Eye (tissue), 1 donor: ENCODE measurements at places on chromosomes 6 and 20.
A peak's percentile ranks its signal among the peaks of the same experiment; 100 is the strongest.

DNA sequence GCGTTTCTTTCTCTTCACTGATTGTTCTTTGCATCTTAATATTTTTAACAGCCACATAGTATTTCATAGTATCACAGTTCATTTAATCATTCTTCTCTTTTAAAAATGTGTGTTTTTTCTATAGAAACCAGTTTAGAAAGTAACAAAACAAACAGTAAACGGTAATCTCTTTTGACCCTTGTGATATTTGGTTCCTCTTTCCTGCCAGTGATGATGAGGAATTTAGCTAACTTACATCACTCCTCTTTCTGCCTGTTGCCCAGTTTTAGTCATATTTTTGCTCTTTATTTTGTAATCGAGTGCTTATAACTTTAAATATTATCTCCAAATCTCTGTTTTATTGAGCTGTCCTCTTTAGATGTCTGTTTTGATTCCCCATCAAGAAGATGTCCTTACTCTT is 38.1 kb upstream of the ZBTB24 start:
- no peak for DNase-seq

- DNase-seq: peak; percentile 69
These were observed 6.7 kb downstream of the SNAI1 start for GRCh38 chr20:49989234-49990065.

- no peak for DNase-seq
These were observed 19.8 kb upstream of the MYLIP start for GRCh38 chr6:16108921-16109658.

DNA sequence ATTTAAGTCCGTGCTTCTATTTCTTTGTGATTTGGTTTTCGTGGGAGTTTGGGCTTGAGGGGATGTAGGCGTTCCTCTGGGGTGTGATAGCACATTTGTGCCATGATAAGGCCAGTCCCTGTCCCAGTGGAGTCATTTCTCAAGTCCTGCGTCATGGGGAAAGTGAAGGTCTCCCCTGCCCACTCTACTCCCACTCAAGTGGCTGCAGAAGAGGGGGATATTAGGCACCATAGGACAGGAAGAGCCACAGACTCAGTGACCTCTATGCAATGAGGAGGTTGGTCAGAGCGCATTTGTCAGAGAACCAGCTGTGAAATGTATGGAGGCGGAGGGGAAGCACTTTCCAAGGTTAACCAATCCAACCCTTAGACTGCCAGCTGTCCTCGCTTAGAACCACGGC is 51.9 kb upstream of the EDN1 start:
- no peak for DNase-seq

DNA sequence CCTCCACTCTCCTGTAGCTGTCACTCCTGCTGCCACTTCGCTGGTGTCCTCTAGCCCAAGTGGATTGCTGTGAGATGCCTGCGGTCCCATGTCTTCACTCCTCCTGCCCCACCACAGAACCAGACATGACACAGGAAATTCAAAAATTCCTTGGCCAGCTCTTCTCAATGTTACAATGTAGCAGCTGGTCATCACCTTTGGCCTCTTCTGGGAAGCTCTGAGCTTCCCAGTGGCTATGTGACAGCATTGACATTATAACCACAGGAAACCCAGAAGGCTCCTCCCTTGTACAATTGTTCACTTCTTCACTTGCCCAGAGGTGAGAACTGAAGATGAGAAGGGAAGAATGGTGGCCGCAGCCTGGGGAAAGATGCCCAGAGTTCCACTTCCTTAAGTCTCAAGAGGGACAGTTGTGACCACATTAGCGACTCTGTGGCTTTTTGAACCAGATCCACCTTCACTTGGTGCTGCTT is 76.1 kb upstream of the NAA20 start:
- DNase-seq: no peak

- DNase-seq: peak; percentile 42
These were observed 94.3 kb downstream of the CEBPB start for GRCh38 chr20:50284811-50285375.

DNA sequence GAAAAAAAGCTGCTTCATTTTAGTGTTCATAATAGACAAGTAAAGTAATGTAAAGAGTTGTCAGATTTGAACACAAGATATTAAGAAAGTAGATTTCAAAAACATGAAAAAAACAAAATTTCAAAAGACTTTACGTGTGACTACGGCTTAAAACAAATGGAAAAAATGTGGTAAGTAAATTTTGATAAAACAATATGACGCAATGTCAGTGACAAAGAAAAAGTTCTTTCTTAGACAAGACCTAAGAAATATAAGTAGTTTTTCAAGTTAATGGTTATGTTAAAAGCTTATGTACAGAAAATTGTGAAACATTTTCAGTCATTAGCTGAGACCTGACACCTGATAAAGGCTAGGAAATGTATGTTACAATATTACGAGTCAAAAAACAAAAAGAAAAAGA is 73.7 kb upstream of the EYS start:
- DNase-seq: no peak

GRCh38 chr6:54860739-54861138 is 14.2 kb downstream of the FAM83B start:
- no peak for DNase-seq

DNA sequence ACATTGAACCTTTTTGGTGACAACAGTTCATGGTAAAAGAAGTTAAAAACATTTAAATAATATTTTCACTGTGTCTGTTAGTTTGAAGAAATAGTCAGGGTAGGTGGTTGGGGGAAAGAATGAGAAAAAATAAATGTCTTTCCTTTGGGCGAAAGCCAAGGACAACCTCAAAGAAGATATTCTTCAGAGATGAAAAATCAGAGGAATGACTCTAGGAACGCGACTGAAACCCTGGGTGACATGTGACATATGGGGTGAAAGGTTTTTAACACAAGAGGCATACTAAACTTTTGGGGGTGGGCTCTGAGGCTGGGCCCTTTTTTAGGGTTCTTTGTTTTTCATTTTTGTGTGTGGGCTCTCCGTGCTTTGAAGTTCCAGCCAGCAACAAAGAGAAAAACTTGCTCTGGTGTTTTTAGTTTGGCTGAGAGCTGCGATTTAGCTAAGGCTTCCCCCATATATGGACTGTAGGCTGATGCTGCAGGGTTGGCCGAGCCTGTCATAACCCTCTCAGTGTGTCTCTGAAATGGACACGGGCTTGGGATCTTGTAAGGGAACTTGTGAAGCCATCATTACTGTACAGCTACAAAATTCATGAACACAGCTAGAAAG is 610.1 kb upstream of the ARID1B start:
- DNase-seq: no peak

- DNase-seq: no peak
These were observed 44.6 kb downstream of the DPPA5 start for GRCh38 chr6:73309535-73309784.

DNA sequence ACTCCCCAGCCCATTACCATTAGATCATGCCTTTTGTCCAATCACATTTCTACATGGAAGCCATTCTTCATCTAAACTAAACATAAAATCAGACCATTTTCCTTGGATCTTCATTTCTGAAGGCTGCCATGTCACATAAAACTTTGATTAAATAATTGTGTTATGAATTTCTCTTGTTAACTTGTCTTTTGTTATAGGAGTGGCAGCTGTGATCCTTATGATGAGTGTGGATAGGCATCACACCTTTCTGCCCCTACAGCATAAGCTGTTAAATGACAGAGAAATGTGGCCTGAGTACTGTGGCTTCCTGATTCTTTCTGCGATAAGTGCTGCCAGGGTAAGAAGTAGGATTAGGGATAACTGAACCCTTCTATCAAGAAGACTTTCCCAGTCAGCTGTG is 247.1 kb upstream of the MOCS1 start:
- DNase-seq: no peak

GRCh38 chr6:2615251-2615650 is 135.5 kb downstream of the MYLK4 start:
- no peak for DNase-seq

DNA sequence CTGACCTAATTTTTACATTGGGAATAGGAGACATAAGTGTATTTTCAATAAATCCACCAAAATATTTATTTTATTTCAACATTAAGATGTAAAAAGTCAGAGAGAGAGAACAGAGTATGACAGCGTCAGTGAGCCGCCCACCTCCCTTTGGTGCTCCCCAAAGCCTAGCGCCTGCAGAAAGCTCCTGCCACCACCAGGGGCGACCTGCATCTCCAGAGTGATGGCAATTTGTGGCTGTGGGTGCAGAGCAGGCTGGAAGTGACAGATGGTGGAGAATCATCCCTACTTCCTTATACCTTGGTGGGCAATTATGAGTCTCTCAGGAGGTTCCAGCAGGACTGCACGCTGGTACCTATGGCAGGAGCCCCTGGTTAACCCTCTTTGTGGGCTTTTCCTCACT is 87.3 kb downstream of the PTPRT start:
- DNase-seq: no peak

GRCh38 chr6:32837651-32838113 is 857 bp downstream of the TAP2 start:
- DNase-seq: no peak

DNA sequence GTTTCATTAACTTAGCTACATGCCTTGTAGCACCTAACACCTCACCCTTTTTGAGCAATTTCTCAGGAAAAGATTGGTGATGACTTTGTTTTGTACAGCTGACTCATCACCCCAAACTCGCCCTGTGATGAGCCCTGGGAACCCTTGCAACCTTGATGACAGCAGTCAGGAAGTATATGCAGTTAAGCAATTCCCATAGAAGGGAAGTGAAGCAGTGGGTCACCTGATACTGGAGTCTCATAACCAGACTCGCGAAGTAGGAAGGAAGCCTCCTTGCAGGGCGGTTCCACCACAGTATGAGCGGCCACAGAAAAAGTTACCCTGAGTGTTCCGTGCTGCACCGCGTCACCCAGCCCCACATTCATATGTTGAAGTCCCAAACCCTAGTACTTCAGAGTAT is 82.0 kb upstream of the EDN1 start:
- no peak for DNase-seq

GRCh38 chr6:136969930-136970329 is 47.8 kb downstream of the SLC35D3 start:
- DNase-seq: no peak

DNA sequence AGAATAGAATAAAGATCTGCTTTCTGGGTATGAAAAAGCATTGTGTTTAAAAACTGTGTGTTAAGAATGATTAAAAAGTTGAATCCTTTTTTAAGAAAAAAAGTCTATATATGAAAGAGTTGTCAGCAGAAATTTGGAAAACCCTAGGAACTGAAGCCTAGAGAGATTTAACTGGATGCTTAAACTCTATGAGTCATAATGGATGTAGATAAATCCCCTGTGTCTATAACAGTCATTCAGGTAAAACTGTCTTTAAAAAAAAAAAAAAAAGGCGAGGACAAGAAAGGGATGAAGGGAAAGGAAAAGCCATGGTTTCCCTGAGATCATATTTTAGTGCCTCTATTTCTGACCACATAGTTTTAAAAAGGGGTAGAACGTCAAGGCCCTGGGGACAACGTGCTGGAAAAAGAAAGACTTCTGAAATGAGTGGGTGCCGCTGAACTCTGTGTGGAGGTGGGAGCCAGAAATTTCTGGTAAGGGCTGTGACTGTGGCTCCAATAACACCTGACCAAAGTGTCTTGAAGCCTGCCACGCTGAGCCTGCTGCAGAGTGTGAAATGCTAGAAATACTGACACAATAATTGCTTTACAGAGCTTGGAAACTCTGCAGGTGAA is 302.6 kb upstream of the ARID1B start:
- DNase-seq: no peak

- no peak for DNase-seq
These were observed 1.2 kb downstream of the MAS1L start for GRCh38 chr6:29486577-29486976.

GRCh38 chr6:16658348-16659034 is 102.8 kb downstream of the ATXN1 start:
- no peak for DNase-seq

DNA sequence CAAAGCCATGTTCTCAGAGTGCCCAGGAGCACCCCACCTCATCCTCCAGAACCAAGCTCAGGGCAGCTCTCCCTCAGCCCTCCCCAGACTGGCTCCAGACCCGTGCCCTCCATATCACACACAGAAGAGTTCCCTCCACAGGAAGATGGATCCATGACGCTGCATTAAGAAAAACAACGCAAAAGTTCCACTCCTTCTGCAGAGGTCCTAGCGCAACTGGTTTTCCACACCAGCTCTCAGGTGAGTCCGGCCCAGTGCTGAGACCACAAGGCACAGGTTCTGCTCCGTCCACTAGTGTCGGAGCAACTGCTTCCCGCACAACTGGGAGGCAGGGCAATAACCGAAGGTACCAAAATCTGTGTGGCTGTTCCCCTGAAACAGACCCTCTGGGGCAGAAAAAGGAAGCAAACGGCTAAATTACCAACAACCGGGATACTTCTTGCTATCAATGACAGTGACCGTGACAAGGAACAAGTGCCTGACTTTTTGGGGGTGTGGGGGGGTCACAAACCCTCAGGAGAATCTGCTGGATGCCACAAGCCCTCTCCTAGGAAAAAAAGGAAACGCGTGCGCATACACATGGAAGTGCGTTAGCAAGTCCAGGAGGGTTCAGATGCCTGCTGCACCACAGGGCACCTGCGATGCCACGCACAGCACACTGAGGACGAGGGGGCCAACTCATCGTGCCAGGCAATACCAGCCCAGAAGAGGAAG is 49.2 kb downstream of the MYH7B start:
- DNase-seq: no peak

GRCh38 chr6:22829070-22829469 is 259.7 kb downstream of the HDGFL1 start:
- DNase-seq: no peak

- no peak for DNase-seq
These were observed 70.2 kb downstream of the RIN2 start for GRCh38 chr20:19828232-19828631.

- peak; percentile 95 for DNase-seq
These were observed at the start of gene B4GALT5 for GRCh38 chr20:49713753-49714712. B4GALT5 (minus strand) TSS chr20:49713878; CDS start chr20:49713690, 188 bp downstream.

GRCh38 chr6:144349690-144350527 is 64.8 kb downstream of the UTRN start:
- peak; percentile 57 for DNase-seq

- DNase-seq: no peak
These were observed 114.0 kb downstream of the PDSS2 start for GRCh38 chr6:107345393-107345792.

- DNase-seq: peak; percentile 63
These were observed 41.9 kb downstream of the TTI1 start for GRCh38 chr20:37991157-37991866.

GRCh38 chr6:138349891-138350290 is 27.8 kb upstream of the SMIM28 start:
- DNase-seq: no peak

- DNase-seq: no peak
These were observed 800 bp downstream of the RWDD2A start for GRCh38 chr6:83193747-83194566.

- no peak for DNase-seq
These were observed 718.7 kb upstream of the ADGRB3 start for GRCh38 chr6:67916399-67916798.

- no peak for DNase-seq
These were observed 52.7 kb upstream of the TMEM181 start for GRCh38 chr6:158507174-158507573.

GRCh38 chr6:102390541-102390940 is 997.0 kb downstream of the GRIK2 start:
- DNase-seq: no peak
